Stimulated activated CD8-positive, alpha-beta memory T cell treated with anti-CD3 and anti-CD28 coated beads, Interleukin-15, amount 100 ng/mL, for 48 hours (primary cell): ENCODE measurements at places on chromosomes 12 and 14.
A peak's percentile ranks its signal among the peaks of the same experiment; 100 is the strongest.

- DNase-seq: no peak
Observed at GRCh38 chr14:90447720-90448497, 51.1 kb downstream of the CALM1 start.

- no peak for DNase-seq
Observed at GRCh38 chr12:91404441-91404840, 221.8 kb upstream of the DCN start.

GRCh38 chr12:123532808-123533649 lies 490 bp downstream of the RILPL1 start:
- no peak for DNase-seq

- DNase-seq: no peak
Observed at GRCh38 chr14:88305528-88306322, 17.3 kb downstream of the KCNK10 start.

DNA sequence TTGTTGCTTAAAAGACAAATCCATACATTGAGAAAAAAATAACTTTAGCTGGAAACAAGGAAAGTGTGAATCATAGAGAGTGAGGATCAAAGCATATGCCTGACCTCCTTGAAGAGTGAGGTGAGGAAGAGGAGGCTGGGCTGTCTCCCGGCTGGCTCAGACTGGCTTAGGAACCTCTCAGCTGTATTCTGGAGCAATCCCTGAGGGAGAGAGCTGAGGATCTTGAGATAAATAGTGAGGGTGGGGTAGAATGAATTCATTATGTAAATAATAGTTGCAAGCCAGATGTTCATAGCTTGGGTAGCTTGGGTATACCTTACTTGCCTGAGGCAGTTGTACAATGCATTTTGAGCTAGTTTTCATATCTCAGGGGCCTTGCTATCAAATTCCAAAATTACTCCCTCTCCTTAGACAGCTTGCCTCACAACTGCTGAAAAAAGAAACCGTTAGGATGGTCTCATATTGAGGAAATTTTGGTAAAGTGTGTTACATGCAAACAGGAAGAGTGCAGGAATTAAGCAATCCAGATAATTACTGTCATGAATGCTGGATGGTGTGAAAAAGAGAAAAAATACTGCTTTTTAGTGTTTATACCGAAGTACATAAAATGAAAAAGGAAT lies 30.5 kb upstream of the SLC15A5 start:
- no peak for DNase-seq

DNA sequence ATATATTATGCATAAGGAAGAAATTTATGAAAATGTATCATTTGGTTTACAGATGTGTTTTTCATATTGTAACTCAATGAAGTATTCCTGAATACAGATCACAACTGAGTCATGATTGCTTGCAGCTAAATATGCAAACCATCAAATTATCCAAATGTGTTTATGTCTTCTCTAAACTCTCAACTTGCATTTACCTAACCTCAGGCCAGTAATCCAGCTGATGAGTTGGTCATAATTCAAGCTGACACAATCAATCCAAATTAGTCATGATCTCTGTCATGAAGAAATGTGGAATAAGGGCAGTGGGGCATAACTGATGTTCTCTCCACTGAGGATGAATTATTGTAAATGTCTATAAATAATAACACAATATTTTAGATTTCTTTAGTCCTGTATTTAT lies 104.8 kb upstream of the CNTN1 start:
- no peak for DNase-seq

DNA sequence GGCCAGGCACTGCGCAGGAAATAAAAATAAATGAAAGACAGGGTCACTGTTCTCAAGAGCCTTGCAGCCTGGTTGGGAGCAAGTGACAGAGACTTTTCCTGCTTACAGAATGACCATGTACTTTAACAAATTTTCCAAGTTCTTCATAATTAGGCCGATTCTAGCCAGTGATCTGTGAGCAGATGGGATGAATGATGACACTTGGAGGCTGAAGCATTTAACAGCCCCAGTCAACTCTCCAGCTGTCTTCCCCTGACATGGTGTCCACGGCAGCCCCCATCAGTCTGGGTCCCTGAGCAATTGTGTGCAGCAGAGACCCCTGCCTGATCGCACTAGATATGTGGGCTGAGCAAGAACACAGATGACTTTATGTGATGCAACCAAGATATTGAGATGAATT lies 198.8 kb downstream of the NTF3 start:
- no peak for DNase-seq

GRCh38 chr14:72892103-72892878 lies 1.6 kb downstream of the DPF3 start:
- no peak for DNase-seq

DNA sequence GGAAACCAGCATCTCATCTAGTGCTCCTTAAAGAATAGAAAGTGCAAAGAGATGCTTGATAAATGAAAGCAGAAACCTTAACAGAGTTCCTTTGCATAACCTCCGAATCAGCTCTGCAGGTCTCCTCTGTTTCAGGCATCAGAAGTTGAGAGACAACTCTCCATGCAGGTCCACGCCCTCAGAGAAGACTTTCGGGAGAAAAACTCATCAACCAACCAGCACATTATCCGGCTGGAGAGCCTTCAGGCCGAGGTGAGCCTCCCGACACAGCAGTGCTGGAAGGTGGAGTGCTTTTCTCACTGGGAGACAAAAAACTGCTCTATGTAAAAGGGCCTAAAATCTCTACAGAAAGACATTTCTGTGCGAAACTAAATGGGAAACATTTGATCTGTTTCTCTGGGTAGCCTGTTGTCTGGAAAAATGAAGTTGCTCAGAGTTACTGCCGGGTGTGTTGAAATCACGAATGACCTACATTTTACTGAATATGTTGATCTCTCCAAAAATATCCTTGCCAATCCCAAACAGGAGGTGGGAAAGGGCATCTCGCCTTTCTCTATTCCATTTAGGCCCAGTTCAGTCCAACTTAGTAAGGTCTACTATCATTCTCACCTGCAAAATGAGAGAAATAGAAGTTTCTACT lies 54.9 kb downstream of the RAB35 start:
- DNase-seq: no peak

DNA sequence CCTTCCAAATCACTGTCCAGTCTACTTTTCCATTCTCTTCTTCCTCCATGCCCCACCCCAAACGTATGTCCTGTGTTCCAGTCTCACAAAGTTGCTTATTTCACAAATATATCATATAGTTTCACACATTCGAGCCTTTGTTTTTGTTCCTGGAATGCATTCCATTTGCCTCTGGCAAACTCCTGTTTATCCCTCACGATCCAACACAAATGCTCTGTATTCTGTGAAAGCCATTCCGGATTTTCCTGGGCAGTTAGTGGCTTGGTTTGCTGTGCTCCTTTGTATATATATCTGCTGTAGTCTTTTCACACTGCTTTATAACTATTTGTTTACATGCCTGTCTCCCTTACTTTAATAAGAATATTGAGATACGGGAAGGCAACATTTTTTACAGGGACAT lies 9.0 kb downstream of the RIC8B start:
- no peak for DNase-seq

DNA sequence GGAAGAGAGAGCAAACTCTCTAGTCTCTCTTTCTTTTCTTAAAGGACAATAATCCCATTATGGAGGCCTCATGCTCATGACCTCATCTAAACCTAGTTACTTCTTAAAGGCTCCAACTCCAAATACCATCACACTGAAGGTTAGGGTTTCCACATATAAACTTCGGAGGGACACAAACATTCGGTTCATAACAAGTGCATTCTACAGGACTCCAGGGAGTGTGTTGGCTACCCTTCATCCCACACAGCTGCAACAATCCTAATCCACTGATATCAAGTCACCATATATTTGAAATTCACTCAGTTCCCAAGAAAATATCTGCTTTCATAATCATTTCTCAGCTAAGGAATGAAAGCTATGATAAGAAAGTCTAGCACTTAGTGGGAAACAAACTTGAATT lies 265.9 kb upstream of the PLEKHG7 start:
- no peak for DNase-seq

GRCh38 chr14:20435582-20436362 lies at the start of gene KLHL33:
KLHL33 (minus strand) TSS chr14:20436166; CDS start chr14:20435811, 355 bp downstream.
- DNase-seq: no peak

GRCh38 chr14:30143627-30144026 lies 216.0 kb upstream of the PRKD1 start:
- DNase-seq: no peak

DNA sequence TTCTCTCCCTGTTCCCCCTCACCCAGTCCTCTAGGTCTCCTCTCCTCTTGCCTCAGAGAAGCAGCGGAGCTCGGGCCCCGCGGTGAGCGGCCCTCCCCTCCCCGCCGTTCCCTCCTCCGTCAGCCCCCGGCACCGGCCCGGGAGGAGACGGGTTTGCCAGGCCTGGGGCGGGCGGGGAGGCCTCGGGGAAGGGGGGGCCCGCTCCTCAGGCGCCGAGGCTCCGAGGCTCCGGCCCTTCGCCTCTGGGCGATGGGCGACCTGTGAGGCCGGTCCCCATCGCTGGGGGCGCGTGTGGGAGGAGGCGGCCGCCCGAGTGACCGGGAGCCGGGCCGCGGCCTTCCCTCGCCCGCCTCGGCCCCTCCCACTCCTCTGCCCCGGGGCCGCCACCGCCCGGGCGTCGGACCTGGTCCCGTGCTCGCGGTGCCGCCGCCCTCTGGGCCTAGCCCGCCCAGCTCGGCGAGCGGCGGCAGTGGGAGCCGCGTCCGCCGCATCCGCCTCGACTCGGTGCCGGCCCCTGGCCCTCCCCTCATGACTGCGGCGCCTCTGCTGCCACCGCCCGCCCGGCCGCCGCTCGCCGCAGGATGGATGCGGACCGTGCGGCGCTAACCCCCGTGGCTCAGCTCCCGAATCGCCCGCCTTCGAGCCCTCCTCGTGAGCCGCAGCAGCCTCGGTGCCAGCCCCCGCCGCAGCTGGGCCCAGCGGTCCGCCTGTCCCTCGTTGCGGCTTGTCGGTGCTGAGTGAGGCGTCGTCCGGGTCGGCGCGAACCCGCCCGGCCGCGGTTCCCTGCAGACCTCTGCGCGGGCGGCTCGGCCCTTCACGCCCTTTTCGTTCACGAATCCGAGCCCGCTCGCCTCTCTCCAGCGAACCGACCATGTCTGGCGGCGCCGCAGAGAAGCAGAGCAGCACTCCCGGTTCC lies 574 bp downstream of the WNK1 start:
- DNase-seq: peak; percentile 23

DNA sequence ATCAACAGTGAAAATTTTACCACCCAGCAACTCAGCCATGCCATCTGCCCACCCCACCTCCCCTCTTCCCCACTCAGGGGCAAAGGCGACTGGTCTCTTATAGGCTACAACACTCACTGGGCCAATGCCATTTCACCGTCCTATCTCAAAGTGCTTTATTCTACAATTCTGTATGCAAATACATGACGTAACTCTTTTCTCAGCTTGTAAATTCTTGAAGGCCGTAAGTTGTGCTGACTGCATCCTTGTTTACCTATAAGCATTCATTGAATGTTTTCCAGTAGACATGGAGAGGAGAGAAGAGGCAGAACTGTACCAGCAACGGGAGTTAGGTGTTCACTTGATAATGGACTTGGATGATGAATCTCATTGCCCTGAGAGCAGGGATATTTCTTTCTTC lies 15.6 kb downstream of the BCL2L14 start:
- no peak for DNase-seq

GRCh38 chr12:126998747-126999285 lies 1268.2 kb upstream of the TMEM132C start:
- no peak for DNase-seq

- no peak for DNase-seq
Observed at GRCh38 chr14:81246461-81247270, 25.9 kb upstream of the GTF2A1 start.

- no peak for DNase-seq
Observed at GRCh38 chr12:63994704-63995103, 150.2 kb downstream of the SRGAP1 start.

DNA sequence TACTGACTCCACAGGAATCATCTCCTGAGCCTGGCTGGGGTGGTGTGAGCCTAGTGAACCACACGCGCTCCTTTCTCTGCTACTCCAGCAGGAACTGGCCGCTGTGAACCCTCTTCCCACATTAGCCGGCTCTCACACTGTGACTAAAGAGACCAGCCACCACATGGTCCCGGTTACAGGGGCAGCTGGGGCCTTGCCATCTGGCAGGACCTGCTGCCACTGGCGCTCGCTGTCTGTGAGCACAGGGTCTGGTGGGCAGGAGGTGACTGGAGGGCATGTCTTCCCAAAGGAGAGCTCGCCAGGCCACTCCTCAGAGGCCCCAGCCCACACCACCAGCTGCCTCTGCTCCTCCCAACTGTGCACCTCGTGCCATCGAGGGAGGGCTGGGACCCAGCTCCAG lies 99.3 kb downstream of the SINHCAF start:
- DNase-seq: no peak

DNA sequence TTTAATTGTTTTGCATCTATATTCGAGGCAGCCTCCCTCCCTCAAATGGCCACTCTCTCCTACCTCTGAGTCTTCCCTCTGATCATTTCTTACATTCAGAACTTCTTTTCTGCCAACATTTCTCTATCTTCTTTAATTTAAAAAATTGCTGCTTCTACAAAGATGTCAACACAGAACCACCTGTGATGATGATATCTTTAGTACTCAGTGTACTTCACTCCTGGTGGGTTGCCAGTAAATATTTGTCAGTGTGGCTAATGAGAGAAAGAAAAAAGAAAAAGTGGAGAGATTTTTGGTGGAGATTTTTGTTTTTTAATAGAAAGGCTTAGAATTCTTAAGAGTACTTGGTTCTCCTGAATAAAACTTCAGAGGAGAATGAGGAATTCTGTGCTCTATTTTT lies 8.1 kb downstream of the RIC8B start:
- DNase-seq: no peak

DNA sequence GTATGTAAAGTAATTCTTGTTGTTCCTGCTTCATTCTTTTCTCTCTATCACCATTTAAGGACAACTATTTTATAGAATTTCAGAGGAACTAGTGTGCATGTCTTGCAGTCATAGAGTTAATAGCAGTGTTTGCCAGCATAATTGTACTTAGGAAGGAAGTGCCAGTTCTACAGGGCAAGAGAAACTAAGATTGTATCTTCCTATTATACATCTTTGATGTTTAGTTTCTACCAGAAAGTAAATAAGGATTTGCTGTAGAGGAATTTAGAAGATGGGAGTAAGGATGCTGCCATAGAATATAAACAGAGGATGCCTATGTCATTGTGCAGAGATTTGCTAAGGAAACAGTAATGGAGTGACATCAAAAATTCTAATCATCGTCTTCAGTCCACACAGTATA lies 270.9 kb upstream of the NPAS3 start:
- no peak for DNase-seq
